ENCODE measurements at places on chromosomes 5 and 9.

GRCh38 chr5:15885156-15885555 is 294.4 kb downstream of the MARCHF11 start:
- no peak for DNase-seq

DNA sequence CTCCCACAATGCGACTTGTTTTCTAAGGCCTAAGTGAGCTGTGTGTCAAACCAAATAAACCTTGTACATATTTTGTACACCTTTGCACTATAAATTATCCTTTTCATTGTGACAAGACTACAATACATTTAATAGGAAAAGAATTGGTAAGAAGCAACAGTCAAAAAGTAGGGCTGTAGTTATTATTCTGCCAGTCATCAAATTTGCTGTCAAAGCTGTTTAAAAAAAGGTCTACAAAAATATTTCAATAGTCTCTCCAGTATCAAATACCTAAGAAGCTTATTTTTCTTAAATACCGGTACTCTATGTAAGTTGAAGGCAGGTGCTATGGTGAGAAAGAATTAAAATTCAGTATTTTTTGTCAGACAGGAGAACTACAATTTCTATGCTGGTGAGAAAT is 40.5 kb downstream of the TLE1 start:
- no peak for DNase-seq

DNA sequence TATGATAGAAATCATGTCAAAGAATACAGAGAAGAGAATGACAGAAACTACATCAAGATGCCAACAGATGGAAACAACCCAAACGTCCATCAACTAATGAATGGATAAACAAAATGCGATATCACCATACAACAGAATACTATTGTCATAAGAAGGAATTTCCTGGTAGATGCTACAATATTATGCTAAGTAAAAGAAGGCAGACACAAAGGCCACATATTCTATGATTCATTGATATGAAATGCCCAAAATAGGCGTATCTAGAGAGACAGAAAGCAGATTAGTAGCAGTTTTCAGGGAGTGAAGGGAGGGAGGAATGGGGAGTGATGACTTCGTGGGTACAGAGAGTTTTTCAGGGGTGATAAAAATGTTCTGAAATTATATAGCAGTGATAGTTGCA is 58.3 kb upstream of the AKNA start:
- DNase-seq, result no peak

DNA sequence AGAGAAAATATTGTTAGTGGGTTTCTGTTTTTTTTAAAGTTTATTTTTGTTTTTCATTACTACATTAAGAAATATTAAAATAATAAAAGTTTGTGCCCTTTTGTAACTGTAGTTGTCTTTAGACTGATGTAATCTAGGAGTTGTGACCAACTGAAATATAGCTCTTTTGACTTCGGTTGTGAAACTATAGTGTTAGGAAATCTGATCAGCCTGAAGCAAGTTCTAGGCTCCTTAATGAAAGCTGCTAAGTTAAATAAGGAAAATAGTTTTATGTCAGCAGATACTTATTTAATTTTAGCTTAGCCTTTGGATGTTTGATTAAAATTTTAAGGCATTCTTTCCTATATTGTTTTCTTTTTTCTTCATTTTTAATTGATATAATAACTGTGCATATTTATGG is 14.2 kb downstream of the AP3S1 start:
- no peak for DNase-seq

DNA sequence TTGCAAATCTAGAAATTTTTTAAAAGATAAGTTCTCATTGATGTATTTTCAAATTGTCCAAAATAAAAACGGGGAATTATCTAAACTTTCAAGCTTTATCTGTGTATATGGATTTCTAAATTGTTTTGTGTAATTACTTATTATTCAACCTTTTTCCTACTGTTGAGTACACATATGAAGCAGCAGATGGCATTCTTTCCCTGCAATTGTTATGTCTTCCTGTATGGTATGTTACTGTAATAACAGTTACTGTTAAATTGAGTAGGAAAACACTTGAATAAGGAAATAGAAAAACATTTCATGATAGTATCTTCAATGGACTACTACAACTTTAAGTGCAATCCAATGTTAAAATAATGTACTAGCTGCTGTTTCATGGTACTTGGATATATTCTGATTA is 124.8 kb downstream of the RANBP17 start:
- DNase-seq, result no peak

DNA sequence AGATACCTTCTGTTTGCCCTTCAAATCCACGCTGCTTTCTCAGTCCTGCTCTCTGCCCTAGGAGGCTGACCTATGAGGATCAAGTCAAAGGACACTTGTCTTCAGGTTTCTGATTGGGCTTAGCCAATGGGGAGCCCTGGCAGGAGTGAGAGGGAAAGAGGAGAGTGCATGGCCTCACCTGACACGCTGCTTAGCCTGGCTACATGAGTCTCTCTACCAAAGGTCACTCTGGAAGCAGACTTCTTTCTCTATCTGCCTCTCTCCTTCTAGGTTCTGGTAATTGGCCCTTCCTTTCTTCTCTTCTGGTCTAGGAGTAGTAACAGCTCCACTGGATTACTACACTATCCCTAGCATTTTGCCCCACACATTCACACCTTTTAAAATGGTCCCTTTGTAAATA is 13.1 kb downstream of the ARSB start:
- DNase-seq, result no peak

- no peak for DNase-seq
Observed at GRCh38 chr9:82934949-82935348, 128.0 kb downstream of the RASEF start.

- DNase-seq, result no peak
Observed at GRCh38 chr9:14344941-14345353, 31.0 kb upstream of the NFIB start.

- no peak for DNase-seq
Observed at GRCh38 chr9:136211441-136212344, 6.8 kb upstream of the LHX3 start.

DNA sequence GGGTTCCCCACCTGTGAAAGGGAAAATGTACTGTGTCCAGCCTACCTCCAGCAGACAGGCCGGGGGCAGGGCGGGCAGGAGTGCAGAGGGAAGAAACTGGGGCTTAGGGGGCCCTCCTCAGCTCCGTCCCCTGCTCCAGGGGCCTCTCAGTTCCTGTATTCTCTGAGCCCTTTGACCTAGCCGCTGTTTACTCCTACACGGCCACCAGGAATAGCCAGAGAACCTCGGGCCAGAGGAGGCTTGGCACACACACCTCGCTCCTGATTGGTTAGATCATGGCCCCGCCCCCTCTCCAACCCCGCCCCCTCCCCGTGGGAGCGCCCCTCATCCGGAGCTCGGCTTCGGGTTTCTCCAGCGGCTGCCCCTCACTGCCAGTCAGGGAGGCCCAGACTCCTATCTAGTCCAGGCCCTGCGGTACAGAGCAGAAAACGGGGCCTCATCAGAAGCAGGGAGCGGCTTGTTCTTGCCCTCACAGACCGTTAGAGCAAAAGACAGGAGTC is 2.2 kb downstream of the ST6GALNAC6 start:
- DNase-seq, result no peak

GRCh38 chr5:181241393-181241975 is 2.2 kb downstream of the RACK1 start:
- no peak for DNase-seq

GRCh38 chr5:147578228-147579024 is 68.6 kb upstream of the DPYSL3 start:
- no peak for DNase-seq

DNA sequence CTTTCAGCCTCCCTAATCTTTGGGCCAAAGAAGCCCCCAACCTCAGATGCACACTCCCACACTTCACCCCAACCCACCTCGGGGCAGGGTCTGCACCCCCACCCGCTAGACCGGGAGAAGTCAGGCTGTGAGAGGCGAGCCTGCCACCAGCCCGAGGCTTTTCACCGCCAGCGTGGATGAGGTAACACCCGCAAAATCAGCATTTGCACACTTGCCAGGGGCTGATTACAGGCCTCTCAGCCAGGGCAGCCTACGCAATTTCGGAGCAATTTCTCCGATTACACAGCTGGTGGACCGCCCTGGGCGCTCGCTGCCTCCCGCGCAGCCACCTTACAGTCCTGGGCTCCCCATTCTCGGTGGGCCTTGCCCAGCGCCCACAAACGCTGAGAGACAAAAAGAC is 68.5 kb downstream of the FOXD1 start:
- no peak for DNase-seq

- DNase-seq, result no peak
Observed at GRCh38 chr5:76450054-76450453, 47.0 kb downstream of the IQGAP2 start.

GRCh38 chr5:116575326-116576052 is 866 bp upstream of the SEMA6A start:
- no peak for DNase-seq

DNA sequence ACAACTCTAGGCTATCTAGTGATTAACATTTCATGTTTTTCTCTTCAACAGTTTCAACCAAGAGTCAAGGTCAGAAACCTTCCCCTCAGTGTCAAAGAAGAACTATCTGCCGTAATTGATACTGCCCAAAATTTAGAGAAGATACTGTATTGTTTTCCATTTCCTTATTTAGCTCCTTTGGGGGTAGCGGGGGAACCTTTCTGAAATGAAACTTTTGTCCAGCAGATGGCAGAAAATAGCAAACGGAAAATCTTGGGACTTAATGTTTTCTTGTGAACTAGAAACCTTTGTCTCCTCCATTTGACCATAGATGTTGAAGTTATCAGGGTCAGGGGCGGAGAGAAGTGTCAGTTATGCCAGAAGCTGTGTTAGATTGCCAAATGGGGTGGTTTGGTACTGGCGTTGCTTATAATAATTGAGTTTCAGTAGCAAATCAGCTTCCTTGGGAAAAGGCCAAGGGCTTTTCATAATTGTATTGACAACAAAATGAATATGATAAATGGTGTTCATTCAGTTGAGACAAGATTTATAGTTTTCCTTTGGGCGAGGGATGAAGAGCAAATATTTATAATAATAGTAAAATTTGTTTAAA is 101.7 kb upstream of the TLX3 start:
- no peak for DNase-seq

GRCh38 chr5:54981928-54982327 is 3.5 kb downstream of the ESM1 start:
- DNase-seq, result no peak

DNA sequence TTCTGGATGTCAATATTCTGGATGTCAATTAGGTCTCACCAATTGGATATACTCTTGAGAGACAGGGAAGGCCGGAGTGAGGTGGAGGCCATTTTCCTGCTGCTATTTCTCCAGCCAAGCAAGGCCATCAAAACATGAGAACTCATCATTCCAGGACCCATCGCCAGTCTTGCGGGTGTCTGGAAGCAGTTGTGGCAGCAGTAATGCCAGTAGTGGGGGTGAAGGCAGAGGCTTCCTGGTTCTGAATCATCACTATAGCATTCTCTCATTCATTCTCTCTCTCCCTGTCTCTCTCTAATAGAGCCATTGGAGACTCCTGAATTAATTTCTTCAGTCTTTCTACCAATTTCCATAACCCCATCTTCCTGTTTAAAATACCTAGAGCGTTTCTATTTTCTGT is 71.8 kb downstream of the EGFLAM start:
- no peak for DNase-seq

GRCh38 chr9:96056226-96056625 is 180.7 kb downstream of the ERCC6L2 start:
- no peak for DNase-seq

DNA sequence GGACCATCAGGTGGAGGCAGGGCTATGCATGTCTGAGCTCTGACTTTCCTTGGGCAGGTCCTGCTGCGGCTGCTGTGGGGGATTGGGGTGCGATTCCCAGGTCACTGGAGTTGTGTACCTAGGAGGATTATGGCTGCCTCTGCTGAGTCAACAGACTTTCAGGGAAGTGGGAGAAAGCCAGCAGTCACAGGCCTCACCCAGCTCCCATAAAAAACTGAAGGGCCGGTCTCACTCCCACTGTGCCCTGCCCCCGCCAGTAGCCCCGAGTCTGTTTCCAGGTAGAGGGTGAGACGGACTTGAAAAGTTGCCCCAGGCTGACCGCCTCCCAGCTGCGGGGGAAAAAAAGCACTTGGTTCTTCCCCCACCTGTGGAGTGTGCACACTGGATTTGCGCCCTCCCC is 76.7 kb downstream of the FAM170A start:
- DNase-seq, result no peak

DNA sequence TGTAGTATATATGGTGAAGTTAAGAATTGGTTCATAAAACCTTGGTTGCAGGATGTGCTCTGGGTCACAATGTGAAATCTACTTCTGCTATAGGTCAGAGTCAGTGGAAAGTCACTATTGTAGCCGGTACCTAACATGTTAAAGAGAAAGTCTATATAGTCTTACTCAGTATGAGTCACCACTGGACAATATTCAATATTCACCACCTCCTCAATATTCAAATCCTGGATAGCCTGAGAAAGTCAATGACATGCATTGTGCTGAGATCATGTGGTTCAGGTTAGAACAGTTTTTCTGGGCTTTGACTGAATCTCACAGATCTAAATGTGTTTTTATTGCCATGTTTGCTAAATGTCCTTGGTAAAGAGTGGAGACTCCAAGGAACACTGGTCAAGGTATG is 108.8 kb downstream of the HMHB1 start:
- DNase-seq, result no peak

DNA sequence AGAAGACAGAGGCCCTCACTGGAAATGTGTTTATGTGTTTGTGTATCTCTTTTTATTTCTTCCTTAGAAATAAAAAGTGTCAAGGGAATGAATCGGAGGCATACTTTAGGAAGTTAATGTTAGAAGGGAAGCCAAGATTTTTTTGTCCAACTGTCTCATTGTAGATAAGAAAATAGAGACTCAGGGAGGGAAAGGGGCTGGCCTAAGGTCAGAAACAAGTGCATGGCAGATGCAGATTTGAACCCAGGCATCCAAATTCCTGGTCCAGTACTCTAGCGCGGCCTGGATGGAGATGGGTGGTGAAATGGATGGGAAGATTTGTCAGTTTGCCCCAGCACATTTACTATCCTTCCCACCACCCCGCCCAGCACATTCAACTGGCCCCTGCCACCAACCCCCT is 19.8 kb upstream of the TNIP1 start:
- DNase-seq, result no peak

DNA sequence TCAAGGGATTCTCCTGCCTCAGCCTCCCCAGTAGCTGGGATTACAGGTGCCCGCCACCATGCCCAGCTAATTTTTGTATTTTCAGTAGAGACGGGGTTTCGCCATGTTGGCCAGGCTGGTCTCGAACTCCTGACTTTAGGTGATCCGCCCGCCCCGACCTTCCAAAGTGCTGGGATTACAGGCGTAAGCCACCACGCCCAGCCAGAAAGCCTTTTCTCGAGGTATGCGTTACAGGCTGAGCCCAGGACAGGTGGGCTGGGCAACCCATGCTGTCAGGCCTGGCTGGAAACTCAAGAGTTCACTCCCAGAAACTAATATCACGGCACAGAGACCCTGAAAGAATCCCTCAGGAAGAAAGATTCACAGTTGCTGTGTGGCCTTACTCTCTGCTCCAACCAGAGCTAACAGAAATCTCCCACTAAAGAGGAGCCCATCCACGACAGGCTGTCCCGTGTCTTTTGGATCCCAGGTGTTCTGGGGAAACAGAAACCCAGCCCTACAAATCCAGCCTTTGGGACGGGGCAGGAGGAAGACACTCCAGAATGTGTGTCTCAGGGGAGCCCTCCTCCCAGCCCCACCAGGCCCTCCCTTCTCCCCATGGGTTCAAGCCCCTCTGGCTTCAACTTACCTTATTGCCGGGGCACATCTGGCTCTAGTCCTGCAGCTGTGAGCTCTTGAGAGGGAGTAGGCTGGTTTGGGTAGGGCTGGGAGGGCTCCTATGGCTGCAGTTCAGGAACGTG is 400 bp downstream of the TIFAB start:
- no peak for DNase-seq

GRCh38 chr5:75756981-75757380 is 39.7 kb upstream of the POC5 start:
- no peak for DNase-seq
